Central memory CD4-positive, alpha-beta T cell (primary cell): ENCODE measurements at places on chromosomes 12 and 14.

GRCh38 chr14:104439625-104440024 lies 139.9 kb upstream of the C14orf180 start:
- DNase-seq, result no peak

DNA sequence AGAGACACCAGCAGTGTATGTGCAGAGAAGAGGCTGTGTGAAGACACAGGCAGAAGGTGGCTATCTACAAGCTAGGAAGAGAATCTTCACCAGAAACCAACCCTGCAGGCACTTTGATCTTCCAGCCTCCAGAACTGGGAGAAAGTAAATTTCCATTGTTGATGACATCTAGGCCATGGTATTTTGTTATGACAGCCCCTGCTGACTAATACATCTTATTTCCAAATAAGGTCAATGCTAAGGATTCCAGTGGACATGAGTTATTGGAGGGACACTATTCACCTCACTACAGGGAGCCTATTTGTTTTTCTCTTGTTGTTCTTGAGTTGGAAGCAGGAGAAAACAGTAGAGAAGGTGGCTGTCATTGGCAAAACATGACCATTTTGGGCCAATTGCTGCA lies 88.5 kb upstream of the RIN3 start:
- DNase-seq, result no peak

- no peak for DNase-seq
Measured at GRCh38 chr12:88305254-88305890, 163.3 kb downstream of the TMTC3 start.

- DNase-seq, result no peak
Measured at GRCh38 chr12:60052483-60052882, 456.7 kb downstream of the SLC16A7 start.

GRCh38 chr14:74219277-74220205 lies 19.7 kb upstream of the VSX2 start:
- DNase-seq, result no peak

- no peak for DNase-seq
Measured at GRCh38 chr12:92987846-92988621, 58.9 kb upstream of the EEA1 start.
